Dermis lymphatic vessel endothelial cell (primary cell): ENCODE measurements at places on chromosomes 5 and 9. TPM values are rescaled to one million over a fixed set of nuclear protein-coding genes. Genes with fewer than 3 reads are reported as not detected.

Gene LIFR
- total RNA-seq: 46.1 and 66.9 TPM in 2 replicates

Gene PRSS3
- 1.1 and 2.1 TPM in 2 replicates for total RNA-seq

Gene PRUNE2
- 14.1 and 19.4 TPM in 2 replicates for total RNA-seq

Gene LCN10
- not detected in 2 replicates for total RNA-seq

Gene PDLIM4
- total RNA-seq: 18.6 and 26.9 TPM in 2 replicates

Gene TLE1
- total RNA-seq: 59.9 and 79.0 TPM in 2 replicates

Gene AGTPBP1
- 26.1 and 28.3 TPM in 2 replicates for total RNA-seq

Gene LRRC26
- not detected in 2 replicates for total RNA-seq

Gene FOXD4
- total RNA-seq: 0.11 and 0.17 TPM in 2 replicates

Gene C5
- 0.98 and 1.1 TPM in 2 replicates for total RNA-seq

Gene TRPM3
- total RNA-seq: 0.11 and 0.43 TPM in 2 replicates

Gene SPATA31E1
- total RNA-seq: not detected in 2 replicates

Gene PCDHA10
- under 0.01 and 0.09 TPM in 2 replicates for total RNA-seq

Gene CAMSAP1
- total RNA-seq: 13.4 and 14.4 TPM in 2 replicates

Gene SHC3
- total RNA-seq: 0.17 and 0.33 TPM in 2 replicates

Gene LCN15
- not detected in 2 replicates for total RNA-seq

Gene GKAP1
- 1.2 and 2.0 TPM in 2 replicates for total RNA-seq

Gene KIF27
- 2.6 and 5.9 TPM in 2 replicates for total RNA-seq

Gene SLCO6A1
- not detected in 2 replicates for total RNA-seq

Gene ZDHHC11
- 0.11 and 0.26 TPM in 2 replicates for total RNA-seq

Gene OTULINL
- total RNA-seq: 0.76 and 1.0 TPM in 2 replicates

Gene PCDHGA4
- 2.0 and 2.6 TPM in 2 replicates for total RNA-seq

Gene SLC45A2
- 0.11 TPM in 1 of 2 replicates, not detected in the other for total RNA-seq

Gene IRX4
- total RNA-seq: not detected in 2 replicates

Gene INSL6
- not detected in 2 replicates for total RNA-seq

Gene NOTCH1
- total RNA-seq: 66.1 and 122 TPM in 2 replicates

Gene PSD2
- under 0.01 and 0.09 TPM in 2 replicates for total RNA-seq
